ENCODE measurements at places on chromosomes 16 and 17. TPM values are rescaled to one million over a fixed set of nuclear protein-coding genes. Genes with fewer than 3 reads are reported as not detected.

Gene KRT9
- total RNA-seq, result not detected

Gene LYRM9
- 31.3 TPM for total RNA-seq

Gene TBC1D28
- total RNA-seq, result not detected

Gene SLC12A3
- total RNA-seq, result not detected

Gene TMEM92
- total RNA-seq, result not detected

Gene RNF213
- 96.0 TPM for total RNA-seq

Gene NLRC3
- total RNA-seq, result 1.6 TPM

Gene LPO
- total RNA-seq, result 0.29 TPM

Gene TMEM100
- 27.2 TPM for total RNA-seq

Gene CACNG1
- total RNA-seq, result not detected

Gene KRTAP1-5
- total RNA-seq, result not detected

DNA sequence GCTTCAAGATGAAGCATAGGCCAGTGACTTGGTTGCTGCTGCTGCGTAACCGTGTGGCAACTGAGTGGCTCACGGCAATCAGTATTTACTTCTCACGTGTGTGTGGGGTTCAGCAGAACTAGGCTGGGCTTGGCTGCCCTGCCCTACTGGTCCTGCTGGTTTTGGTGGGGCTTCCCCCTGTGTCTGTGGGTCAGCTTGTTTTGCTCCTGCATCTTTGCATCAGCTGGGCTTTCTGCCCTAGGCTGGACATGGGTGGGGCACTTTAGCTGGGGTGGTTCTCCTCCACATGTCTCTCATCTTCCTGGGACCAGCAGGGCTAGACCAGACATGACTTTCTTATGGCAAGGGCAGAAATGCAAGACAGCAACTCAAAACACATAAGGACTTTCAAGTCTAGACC is 550.5 kb downstream of the MAF start:
- DNase-seq, result no peak
- no peaks in the 10 kb centered on the region for H3K36me3 ChIP-seq
- no peak overlapping the region for H3K4me3 ChIP-seq
- H3K4me1 ChIP-seq, result no peaks in the 10 kb centered on the region
- H3K27ac ChIP-seq, result no peak overlapping the region
- H3K27me3 ChIP-seq, result no peaks in the 10 kb centered on the region

DNA sequence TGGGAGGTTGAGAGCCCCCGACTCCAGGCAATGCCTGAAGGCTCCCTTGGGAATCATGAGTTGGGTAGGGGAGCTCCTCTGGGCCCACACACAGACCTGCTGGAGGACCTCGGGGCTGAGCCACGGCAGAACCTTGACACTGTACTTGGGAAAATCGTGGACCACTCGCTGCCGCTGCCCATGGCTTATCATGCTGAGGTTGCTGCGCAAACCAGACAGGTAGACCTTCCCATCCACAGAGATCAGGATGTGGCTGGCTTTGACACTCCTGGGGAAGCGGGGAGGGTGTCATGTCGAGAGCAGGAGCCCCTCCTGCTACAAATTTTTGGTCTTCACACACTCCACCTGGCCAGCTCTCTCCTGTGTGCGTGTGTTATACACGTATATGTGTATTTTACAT is 7.2 kb upstream of the LIMD2 start:
- no peak for DNase-seq
- H3K27me3 ChIP-seq, result no peaks in the 10 kb centered on the region
- no peak overlapping the region for H3K4me3 ChIP-seq

DNA sequence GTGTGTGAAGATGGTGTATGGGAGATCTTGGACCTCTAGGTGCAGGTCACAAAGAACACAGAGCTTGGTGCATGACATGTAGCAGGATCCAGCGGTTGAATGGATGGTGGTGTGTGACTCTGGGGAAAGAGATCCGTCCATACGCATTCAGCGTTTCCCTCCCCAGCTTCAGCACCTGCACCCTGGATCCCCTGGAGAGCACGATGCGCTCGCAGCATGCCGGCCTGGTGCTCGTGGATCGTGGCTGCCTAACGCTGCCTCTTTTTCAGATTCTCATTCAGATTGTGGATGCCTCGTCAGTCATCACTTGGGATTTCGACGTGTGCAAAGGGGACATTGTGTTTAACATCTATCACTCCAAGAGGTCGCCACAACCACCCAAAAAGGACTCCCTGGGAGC is 70.9 kb downstream of the SEC14L1 start:
- H3K27ac ChIP-seq, result no peak overlapping the region
- no peaks in the 10 kb centered on the region for H3K4me1 ChIP-seq
- H3K27me3 ChIP-seq, result no peaks in the 10 kb centered on the region
- H3K4me3 ChIP-seq, result no peak overlapping the region
- peaks cover 16% of the 10 kb centered on the region for H3K36me3 ChIP-seq
- DNase-seq, result no peak

DNA sequence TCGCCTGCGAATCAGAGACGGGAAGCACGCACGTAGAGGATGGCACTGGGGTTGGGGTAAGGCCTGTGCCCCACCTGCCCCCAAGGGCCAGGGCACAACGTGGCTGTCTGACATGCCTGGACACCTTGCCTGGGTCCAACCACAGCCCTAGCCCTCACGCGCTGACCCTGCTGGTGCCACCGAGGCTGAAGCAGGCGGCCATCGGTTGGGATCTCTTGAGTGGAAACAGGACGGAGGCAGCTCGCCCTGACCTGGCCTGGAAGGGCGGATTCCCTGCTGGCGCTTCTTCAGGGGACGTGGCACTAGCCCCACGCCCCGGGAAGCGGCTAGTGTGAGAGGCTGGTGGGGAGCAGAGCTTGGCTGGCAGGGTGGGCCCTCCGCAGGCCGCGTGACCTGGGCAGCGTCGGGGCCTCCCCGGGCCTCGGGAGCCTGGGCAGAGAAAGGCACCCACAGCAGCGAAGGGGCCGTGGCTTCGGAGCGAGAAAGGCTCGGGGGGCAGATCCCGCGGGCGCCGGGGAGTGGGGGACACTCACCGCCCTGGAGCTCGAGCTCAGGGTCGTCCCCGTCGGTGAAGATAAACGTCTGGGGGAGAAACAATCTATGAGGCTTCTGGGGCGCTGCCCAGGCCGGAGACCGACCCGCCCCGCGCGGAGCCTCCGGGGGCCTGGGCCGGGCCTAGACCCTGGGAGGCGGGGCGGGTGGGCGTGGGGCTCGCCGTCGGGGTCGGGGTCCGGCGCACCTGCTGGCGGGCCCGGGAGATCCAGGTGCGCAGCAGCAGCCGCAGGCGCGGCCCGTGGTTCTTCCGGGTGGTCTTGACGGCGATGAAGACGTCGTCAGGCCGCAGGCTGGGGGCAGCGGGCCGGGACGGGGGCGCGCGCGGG is 610 bp downstream of the RFNG start:
- no peak for DNase-seq
- peaks cover 23% of the 10 kb centered on the region for H3K4me1 ChIP-seq
- H3K4me3 ChIP-seq, result peak overlapping the region; percentile 79
- H3K27me3 ChIP-seq, result no peaks in the 10 kb centered on the region
- no peaks in the 10 kb centered on the region for H3K36me3 ChIP-seq

GRCh38 chr16:29312835-29313558 is 93.5 kb downstream of the NPIPB11 start:
- no peak overlapping the region for H3K4me3 ChIP-seq
- peak overlapping the region; percentile 13 for H3K27ac ChIP-seq
- no peak for DNase-seq
- no peaks in the 10 kb centered on the region for H3K27me3 ChIP-seq
- H3K4me1 ChIP-seq, result no peaks in the 10 kb centered on the region
- H3K36me3 ChIP-seq, result no peaks in the 10 kb centered on the region

GRCh38 chr16:89369266-89369895 is 121.0 kb downstream of the ANKRD11 start:
- H3K4me3 ChIP-seq, result no peak overlapping the region
- H3K4me1 ChIP-seq, result no peaks in the 10 kb centered on the region
- no peaks in the 10 kb centered on the region for H3K36me3 ChIP-seq
- DNase-seq, result no peak
- no peak overlapping the region for H3K27ac ChIP-seq

GRCh38 chr16:23194497-23195221 is 12.1 kb downstream of the SCNN1G start:
- H3K36me3 ChIP-seq, result no peaks in the 10 kb centered on the region
- H3K27me3 ChIP-seq, result no peaks in the 10 kb centered on the region
- no peak overlapping the region for H3K27ac ChIP-seq
- no peaks in the 10 kb centered on the region for H3K4me1 ChIP-seq

DNA sequence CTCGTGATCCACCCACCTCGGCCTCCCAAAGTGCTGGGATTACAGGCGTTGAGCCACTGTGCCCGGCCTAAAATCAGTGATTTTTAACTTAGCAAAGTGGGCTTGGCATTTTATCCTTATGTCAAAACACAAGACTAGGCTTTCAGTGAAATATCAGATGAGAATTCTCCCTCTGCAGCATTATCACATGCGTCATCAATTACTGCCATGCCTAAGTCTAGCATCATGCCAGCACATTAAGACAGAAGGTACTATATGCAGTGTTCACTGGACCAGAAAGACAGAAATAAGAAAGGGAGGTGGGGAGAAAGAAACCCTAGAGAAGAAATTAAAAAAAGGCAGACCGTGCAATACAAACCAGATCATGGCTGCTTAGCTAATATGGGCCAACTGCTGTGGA is 29.8 kb downstream of the GPATCH8 start:
- H3K4me1 ChIP-seq, result no peaks in the 10 kb centered on the region
- DNase-seq, result no peak
- H3K4me3 ChIP-seq, result no peak overlapping the region
- no peaks in the 10 kb centered on the region for H3K27me3 ChIP-seq

GRCh38 chr17:13572581-13572980 is 29.1 kb downstream of the HS3ST3A1 start:
- H3K27me3 ChIP-seq, result no peaks in the 10 kb centered on the region
- H3K36me3 ChIP-seq, result no peaks in the 10 kb centered on the region
- no peak overlapping the region for H3K4me3 ChIP-seq
- no peaks in the 10 kb centered on the region for H3K4me1 ChIP-seq

GRCh38 chr17:28997806-28998205 is 8.0 kb downstream of the SEZ6 start:
- H3K27ac ChIP-seq, result no peak overlapping the region
- no peak for DNase-seq
- H3K27me3 ChIP-seq, result no peaks in the 10 kb centered on the region
- no peak overlapping the region for H3K4me3 ChIP-seq
- H3K4me1 ChIP-seq, result no peaks in the 10 kb centered on the region
- no peaks in the 10 kb centered on the region for H3K36me3 ChIP-seq

DNA sequence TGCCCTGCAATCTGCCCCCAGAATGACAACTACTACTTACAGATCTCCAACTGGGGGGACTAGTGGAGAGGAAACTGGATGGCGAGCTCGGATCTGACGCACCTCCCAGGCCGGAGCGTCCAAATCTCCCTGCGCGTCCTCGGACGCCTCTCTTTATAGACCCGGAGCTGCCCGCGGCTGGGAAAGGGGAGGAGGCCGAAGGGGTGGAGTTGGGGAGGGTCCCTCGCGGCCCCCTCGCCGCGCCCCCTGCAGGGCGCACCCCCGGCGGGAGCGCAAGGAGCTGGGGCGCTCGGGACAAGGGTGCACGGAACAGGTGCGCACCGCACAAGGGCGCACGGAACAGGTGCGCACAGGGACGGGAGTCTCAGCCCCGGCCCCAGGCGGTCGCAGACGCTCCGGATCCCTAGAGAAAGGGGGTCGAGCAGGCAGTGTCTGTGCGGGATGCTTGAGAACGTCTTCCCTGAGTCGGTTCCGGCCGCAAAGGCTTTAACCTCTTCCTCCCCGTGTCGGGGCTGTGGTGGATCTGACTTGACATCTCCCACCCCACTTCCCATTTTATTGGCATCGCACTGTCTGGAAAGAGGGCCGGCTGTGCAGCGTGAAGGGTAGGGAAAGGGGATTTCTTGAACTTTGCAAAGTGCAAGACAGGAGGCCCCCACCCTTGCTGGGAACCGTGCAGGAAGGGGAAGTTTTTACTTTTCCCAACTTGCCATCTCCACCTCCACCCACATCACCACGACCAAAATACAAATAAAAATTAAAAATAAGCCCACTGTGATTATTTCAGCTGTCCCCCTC is at the start of gene MYH11:
Gene MYH11, minus strand, starts transcription at position 128 of the 798 bp plus-strand sequence. CDS start 18,776 bp downstream, outside the sequence.
- H3K27me3 ChIP-seq, result peaks cover 21% of the 10 kb centered on the region
- no peaks in the 10 kb centered on the region for H3K36me3 ChIP-seq
- H3K4me3 ChIP-seq, result peak within 1 kb of the TSS; percentile 31
- peak; percentile 42 for DNase-seq
- H3K27ac ChIP-seq, result peak within 1 kb of the TSS; percentile 65
- peaks cover 5% of the 10 kb centered on the region for H3K4me1 ChIP-seq

GRCh38 chr16:25340973-25341372 is 83.3 kb upstream of the ZKSCAN2 start:
- no peak for DNase-seq
- H3K27ac ChIP-seq, result no peak overlapping the region
- H3K36me3 ChIP-seq, result no peaks in the 10 kb centered on the region
- H3K4me3 ChIP-seq, result no peak overlapping the region
- no peaks in the 10 kb centered on the region for H3K4me1 ChIP-seq

DNA sequence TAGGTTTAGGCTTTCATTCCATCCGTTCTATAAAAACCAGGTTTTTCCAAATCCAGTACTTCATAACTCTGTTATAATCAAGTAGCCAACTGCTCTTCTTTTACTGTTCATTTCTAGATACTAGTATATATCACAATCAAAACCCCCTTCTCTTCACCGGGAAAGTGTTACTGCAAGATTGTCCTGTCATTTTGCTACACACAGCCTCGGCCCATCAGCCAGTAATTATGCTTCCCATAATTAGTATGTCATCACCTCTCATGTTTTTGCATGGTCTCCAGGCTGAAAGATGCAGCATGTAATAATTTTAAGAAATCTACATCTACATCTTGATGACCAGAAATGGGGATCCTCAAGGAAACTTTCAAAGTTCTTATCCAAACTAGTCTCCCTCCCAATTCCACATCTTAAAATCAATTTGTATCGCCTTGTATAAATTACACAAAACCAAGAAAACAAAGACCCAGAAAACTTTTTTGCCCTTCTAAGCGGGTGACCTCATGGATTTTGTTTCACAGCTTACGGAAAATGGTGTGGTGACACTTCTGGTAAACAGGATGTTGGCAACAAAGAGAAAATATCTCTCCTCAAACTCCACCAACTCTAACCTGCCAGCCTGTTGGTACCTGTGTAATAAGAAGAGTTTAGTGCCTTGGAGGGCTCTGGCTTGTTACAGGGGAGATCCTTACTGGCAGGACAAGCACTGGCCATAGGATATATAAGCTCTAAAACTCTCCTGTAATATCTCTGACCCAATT is 9.3 kb downstream of the TACO1 start:
- H3K4me3 ChIP-seq, result no peak overlapping the region
- no peak overlapping the region for H3K27ac ChIP-seq
- DNase-seq, result no peak
- no peaks in the 10 kb centered on the region for H3K27me3 ChIP-seq
- no peaks in the 10 kb centered on the region for H3K4me1 ChIP-seq

- no peak overlapping the region for H3K27ac ChIP-seq
- H3K4me3 ChIP-seq, result no peak overlapping the region
Observed at GRCh38 chr17:43143201-43143600, 18.0 kb upstream of the BRCA1 start.

DNA sequence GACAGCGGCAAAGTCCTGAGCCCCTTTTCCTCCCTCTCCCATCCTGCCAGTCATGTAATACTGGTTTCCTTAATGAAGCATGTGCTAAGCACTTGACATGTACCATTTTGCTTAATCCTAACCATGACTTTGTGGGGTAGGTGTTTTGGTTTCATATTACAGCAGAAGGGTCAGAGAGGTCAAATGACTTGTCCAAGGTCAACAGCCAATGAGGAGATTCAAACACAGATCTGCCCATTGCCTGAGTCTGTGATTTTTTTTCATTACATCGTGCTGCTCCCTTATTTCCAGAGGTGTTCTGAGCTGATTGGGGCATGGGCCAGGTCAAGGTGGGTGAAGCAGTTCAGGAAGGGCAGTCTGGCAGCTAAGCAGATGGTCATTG is 17.6 kb upstream of the PHF12 start:
- H3K4me3 ChIP-seq, result no peak overlapping the region
- H3K36me3 ChIP-seq, result no peaks in the 10 kb centered on the region
- no peaks in the 10 kb centered on the region for H3K27me3 ChIP-seq
- no peak for DNase-seq
- H3K4me1 ChIP-seq, result no peaks in the 10 kb centered on the region
